ENCODE measurements at places on chromosomes 2 and 18.

- peak; percentile 16 for DNase-seq
Observed at GRCh38 chr2:62501794-62502500, 4.0 kb downstream of the TMEM17 start.

- no peak for DNase-seq
Observed at GRCh38 chr2:26969077-26969844, 1.2 kb upstream of the MAPRE3 start.

GRCh38 chr2:25983735-25984134, 1.4 kb upstream of the KIF3C start:
- DNase-seq: no peak

GRCh38 chr2:185833864-185834263, 95.3 kb downstream of the FSIP2 start:
- DNase-seq: no peak

DNA sequence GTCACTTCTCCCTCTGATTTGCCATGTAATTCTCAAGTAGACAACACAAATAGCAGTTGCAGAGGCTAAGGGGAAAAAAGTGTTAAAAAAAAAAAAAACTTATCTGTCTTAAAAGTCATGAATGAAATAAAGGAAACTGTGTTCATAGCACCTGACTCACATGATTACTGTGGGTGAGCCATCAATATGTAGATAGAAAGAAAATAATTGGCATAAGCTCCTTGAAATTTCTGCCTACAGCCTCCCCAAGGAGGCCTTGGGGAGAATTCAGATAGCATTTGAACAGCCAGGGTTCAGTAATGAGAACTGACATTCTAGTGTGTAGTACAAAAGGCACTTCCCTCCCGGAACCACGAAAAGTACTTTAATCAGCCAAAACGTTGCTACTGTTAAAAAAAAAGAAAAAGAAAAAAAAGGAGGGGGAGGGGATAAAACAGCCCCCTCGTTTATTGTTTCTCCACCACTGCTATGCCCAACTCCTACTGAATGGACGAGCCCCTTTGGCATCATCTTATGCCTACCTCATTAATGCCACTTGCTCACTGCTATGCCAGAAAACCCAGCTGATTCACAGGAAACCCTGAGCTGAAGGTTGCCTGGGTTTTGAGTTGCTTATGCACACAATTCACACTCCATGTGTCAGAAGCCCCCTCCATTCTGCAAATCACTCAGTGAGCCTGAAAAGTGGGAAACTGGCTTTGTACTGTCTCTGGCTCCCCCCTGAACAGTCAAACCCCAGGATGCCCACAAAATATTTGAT, 65.5 kb upstream of the KLF7 start:
- no peak for DNase-seq
